Right lung (tissue), 10 donors: ENCODE measurements at places on chromosomes 7 and 10. TPM values are rescaled to one million over a fixed set of nuclear protein-coding genes. Genes with fewer than 3 reads are reported as not detected.
A peak's percentile ranks its signal among the peaks of the same experiment; 100 is the strongest.

Gene VWA2
- polyA plus RNA-seq = 28.0 TPM

Gene TMEM213
- polyA plus RNA-seq = 0.99 TPM

Gene CTAGE4
- 7.2 TPM for polyA plus RNA-seq

Gene CRPPA
- polyA plus RNA-seq = 3.6 TPM

Gene EMX2
- polyA plus RNA-seq = 0.09 TPM

Gene WEE2
- 0.37 TPM for polyA plus RNA-seq

Gene DDX50
- polyA plus RNA-seq = 61.6 TPM

Gene STK17A
- 21.7 TPM for polyA plus RNA-seq

Gene PNLIP
- polyA plus RNA-seq = not detected

Gene LIPF
- not detected for polyA plus RNA-seq

DNA sequence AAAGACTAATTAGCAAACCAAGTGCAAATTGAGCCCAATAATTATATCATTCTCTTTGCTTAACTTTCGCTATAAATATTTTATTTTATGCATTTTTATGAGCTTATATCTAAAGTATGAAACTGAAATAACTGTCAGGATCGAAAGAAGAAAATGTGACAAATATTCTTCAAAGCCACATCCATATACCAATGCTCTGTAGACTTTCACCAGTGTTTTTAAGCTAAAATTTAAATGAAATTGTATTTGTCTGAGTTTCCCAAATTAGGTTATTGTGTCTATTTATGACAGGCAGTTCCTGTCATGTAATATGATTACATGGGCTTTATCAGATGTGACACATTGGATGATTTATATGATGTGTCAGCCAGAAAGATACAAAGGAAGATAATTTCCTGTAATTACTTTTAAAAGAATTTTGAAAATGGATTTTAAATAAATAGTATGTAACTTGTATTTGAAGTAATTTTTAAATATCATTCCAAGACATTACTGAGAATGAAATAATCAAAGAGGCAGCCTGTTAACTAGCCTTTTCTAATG is 317.9 kb upstream of the KLF6 start:
- no peak for DNase-seq

GRCh38 chr7:156947120-156947843 is 2.2 kb upstream of the NOM1 start:
- DNase-seq = no peak

DNA sequence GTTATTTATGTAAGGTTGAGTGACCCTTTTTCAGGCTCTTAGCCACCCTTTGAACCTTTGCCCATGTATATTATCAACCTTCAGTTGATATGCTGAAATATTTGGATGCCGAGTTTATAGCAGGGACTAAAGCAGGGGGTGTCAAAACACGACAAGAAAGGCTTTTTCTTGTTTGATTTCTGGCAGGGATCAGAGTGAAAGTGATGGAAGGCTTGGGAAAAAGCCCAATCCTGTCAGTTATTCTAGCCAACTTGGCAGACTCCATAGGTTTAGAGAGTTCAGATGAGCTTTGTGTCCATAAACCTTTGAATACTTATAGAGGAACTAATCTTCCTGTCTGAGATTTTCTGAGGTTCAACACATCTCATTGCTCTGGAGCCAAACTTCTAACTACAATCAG is 47.5 kb downstream of the INHBA start:
- peak; percentile 8 for DNase-seq

GRCh38 chr7:47282790-47283496 is 299.0 kb downstream of the TNS3 start:
- DNase-seq = no peak

DNA sequence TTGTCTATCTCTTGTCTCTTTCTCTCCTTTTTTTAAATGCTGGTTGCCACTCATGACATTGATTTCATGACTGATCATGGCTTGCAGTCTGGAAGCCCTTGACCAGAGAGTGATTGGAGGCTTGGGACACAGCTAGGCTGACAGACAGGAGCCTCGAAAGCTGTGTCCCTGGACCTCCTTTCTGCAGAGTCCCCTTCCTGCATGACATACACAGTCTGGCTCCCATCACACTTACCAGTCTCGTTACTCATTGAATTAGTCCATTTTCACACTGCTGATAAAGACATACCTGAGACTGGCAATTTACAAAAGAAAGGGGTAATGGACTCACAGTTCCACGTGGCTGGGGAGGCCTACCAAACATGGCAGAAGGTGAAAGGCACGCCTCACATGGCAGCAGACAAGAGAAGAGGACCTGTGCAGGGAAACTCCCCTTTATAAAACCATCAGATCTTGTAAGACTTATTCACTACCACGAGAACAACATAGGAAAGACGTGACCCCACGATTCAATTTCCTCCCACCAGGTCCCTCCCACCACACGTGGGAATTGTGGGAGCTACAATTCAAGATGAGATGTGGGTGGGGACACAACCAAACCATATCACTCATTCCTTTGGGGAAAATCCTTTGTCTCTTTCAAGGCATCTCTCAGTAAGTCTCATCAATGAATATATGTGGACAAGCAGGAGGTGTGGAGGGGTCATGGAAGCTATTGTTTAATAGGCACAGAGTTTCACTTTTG is 102.3 kb downstream of the TBXAS1 start:
- no peak for DNase-seq

GRCh38 chr7:37248396-37248861 is 200.2 kb downstream of the ELMO1 start:
- peak; percentile 30 for DNase-seq

DNA sequence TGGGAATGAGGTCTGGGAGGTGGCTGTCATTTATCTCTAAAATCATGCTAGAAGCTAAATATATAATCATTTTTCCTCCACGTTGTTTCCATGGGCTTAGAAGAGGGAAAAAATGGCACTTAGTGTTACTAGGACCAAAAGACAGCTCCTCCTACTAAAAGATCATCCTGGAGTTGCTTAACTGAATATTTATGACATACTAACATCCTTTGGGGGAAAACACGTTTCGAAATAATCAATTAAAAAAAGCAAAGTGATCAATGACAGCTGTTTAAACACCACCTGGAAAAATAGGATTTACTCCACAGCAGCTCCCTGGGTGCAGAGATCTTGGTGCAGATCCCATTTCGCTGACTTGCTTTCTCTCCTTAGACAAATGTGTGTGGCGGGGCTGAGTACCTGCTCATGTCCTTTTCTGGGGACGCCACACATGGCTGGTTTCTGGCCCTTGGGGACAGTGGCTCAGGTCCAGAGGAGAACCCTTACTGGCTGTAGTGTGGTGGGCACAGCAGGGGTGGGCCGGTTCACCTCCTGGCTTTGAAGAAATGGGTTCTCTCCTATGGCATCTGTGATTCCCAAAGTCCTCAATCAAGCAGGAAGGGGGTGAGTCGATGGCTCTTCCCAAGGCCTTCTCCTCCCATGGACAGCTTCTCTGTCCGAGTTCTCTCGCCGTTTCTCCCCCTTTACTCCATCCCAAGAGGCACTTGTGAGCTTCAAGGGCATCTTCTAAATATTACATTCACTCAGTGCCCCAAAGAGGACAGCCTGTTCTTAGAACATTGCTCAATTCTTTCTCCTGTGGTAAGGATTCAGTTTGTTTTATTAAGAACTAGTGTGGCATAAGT is 156.4 kb upstream of the KLF14 start:
- DNase-seq = no peak

DNA sequence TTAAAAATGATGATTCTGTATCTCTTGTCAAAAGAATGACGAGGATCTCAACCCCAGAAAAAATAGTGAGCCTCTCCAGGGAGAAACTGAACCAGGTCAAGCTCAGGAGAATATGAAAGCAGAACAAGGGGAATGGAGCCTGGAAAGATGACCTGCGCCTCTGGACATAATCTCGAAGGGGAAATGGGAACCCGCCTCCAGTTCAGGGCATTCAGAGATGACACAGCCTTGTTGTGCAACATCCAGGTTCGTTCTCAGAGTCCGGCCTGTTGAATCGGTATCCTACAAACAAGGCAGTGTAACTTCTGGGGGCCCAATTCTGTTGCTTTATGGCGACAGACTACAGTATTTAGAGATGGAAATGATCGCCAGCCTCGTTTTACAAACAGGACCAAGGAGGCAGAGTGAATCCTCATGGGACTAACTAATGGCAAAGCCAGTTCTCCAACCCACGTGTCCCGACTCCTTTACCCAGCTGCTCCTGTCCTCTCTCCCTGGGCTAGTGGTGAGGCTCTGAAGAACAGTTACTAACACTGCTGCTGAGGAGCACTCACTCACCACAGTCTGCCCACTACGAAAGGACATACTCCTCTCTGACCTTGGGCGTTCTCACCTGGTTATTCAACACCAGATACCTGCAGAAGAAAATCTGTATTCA is 67.6 kb downstream of the JAZF1 start:
- no peak for DNase-seq

- DNase-seq = no peak
Observed at GRCh38 chr7:43111630-43112458, 603 bp upstream of the HECW1 start.

- no peak for DNase-seq
Observed at GRCh38 chr10:25083546-25084111, 67.2 kb downstream of the THNSL1 start.

DNA sequence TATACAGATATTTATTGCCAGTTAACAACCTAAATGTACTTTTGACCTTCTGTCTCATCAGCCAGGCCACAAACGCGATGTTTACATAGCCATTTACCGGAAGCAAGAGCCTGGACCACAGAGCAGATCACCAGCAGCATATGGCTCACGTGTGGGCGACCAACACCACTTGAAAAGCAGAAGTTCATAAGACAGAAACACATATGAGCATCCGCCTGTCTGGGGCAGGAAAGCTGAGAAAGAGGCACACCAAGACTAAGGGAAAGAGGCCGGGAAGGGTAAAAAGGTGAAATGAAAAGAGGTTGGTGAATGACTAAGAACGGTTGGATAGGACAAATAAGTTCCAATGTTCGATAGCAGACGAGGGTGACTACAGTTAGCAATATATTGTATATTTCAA is 1.3 kb downstream of the ABCB1 start:
- no peak for DNase-seq

DNA sequence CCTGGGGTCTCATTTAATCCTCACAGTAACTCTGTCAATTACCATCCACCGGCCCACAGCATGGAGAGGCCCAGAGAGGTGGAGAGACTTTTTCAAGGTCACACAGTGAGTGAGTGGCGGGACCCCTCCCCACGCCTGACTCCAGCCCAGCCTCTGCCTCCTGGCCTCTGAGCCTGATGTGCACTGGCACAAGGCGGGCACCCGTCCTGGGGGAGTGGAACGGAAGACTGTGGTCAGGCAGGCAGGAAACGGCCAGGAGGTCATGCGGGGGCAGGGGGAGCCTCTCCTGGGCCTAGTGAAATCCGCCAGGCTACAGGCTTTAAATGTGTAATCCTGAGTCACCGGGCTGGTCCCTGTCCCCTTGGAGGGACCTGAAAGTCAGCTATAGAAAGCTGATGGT is 32.2 kb downstream of the ZCCHC24 start:
- no peak for DNase-seq

- no peak for DNase-seq
Observed at GRCh38 chr7:79823246-79823951, 311.2 kb upstream of the GNAI1 start.

DNA sequence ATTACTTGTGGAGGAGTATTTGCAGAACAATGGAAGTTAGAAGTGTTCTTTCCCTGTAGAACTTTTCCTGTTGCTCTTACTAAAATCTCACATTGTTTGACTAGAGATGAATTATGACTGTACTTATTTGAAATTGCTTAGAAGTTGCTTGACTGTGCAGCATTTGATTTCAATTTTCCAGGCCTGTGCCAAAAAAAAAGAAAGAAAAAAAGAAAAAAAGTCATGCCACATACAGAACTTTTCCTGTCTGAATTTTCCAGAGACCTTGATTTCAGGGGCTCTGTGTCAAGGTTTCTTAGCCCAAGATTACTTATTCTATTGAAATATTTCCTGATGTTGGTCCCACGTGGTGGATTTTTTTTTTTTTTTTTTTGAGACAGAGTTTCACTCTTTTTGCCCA is 3.5 kb upstream of the FAM171A1 start:
- no peak for DNase-seq

GRCh38 chr10:114706458-114707055 is 48.5 kb upstream of the ABLIM1 start:
- no peak for DNase-seq

GRCh38 chr10:118246332-118247295 is 95.5 kb downstream of the FAM204A start:
- no peak for DNase-seq

GRCh38 chr7:138396251-138397070 is 63.6 kb upstream of the TRIM24 start:
- DNase-seq = peak; percentile 51

DNA sequence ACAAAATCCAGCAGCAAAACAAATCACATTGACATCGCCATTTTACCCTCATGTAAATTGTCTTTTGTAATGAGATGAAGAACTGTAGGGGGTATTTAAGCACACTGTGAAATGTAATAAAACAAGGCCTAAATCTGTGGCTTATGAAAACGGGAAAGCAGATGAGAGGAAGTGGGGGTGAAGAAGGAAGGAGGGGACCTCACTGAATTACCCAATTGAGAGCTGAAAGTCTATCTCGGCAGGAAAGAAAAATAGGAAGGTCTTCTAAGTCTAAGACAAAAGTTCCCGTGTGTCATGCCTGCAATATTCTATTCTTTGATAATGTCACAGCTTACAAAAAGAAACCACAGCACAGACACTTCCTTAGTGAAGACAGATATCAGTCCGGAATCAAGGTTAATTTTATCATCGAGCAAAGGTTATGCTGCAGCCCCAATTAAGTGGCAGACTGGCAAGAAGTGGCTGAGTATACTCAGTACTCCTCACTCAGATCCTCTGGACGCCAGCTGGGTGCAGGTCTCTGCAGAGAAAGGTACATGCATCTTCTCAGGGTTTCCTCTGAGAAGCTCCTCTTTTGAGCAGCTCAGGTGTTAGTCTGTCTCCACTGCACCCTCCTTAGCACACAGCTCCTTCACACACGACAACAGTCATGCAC is 239.7 kb downstream of the FANK1 start:
- DNase-seq = no peak

- DNase-seq = no peak
Observed at GRCh38 chr10:17835688-17836087, 26.5 kb downstream of the MRC1 start.

DNA sequence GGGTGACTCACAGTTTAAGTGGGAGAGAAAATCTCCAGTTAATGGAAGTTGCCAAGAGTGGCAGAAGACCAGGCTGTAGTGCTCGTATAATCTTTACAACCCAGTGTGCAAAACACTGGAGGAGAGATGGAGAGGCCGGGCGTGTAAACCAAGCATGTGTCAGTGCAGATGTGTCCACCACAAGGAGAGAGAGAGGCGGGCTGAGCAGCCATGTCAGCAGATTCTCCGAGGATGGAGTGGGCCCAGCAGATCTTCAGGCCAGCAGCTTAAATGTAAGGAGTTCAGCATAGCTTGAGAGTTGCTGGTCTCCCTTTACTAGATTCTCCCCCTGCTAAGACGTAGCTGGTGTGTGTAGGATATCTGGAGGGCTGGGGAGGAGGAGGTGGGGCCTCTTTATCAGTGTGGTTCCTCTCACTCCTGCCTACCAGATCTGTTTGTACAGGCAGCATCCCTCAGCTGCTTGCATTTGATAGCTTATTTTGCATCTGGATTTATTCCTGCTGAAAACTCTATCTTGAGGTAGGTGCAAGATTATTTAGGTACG is 13.7 kb downstream of the BPGM start:
- no peak for DNase-seq
